ENCODE measurements at places on chromosomes 7 and 10.

- peak; percentile 25 for DNase-seq
Measured at GRCh38 chr10:132938472-132939339, 3.7 kb downstream of the CFAP46 start.

DNA sequence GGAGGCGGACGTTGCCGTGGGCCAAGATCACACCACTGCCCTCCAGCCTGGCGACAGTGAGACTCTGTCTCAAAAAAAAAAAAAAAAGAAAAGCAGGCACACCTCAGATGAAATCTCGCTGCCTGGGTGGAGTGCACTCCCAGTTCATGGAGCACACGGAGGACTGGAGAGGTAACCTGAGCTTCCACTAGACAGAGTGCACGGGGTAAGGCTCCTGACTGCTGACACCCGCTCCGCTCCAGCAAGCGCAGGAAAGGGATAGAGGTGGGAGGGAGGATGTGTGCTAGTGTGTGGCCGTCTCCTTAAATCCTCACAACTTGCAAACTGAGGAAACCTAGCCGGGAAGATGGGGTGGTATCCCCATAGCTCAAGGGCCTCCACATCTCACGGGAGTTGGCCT is 50.8 kb downstream of the FAM53B start:
- DNase-seq, result no peak

GRCh38 chr10:53379956-53380355 is 607.4 kb upstream of the MBL2 start:
- no peak for DNase-seq

DNA sequence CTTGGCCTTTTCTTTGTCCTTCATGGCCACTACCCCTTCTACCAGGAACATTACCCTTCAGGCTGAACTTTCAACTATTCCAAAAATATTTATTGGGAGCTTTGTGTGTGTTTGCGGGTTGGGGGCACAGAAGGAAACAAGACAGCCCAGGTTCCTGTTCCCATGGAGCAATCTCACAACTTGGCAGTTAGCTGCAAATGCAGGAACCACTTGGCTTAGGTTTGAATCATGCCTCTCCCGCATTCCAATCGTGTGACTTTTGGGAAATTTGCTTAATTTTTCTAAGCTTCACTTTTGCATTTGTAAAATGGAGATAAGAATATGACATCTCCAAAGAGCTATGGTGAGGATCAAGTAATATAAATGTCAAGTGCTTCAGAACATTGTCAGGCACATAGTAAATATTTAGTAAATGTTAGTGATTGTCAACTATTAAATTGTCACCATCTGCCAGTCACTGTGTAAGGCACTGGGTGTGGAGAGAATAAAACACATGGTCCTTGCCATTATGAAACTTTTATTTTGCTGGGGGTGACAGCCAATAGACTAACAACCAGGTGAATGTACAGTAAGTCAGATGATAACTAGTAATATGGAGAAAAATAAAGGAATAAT is 277.1 kb downstream of the SNX13 start:
- DNase-seq, result peak; percentile 73

DNA sequence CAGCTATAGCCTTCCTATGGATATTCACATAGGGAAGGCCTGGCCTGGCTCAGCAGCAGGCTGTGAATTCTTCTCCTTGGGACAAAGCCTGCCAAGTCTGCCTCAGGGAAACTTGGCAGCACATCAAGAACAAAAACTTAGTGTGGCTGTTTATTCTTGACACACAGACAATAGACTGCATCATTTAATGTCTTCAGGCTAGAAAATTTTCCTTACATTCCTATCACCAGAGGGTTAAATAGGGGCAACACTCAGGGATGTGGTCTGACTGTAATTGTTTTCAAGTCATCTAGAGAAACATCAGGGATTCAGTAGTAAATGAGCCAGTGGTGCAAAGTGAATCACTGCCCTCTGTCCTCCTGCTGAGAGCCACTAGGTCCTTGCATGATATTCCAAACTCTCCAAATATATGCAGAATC is 137.3 kb downstream of the SEMA3C start:
- peak; percentile 84 for DNase-seq

All from choroid plexus epithelial cell (primary cell).